CD4-positive, alpha-beta T cell treated with Interferon alpha-2 for 1 hour (primary cell): ENCODE measurements at places on chromosomes 6 and 20.

DNA sequence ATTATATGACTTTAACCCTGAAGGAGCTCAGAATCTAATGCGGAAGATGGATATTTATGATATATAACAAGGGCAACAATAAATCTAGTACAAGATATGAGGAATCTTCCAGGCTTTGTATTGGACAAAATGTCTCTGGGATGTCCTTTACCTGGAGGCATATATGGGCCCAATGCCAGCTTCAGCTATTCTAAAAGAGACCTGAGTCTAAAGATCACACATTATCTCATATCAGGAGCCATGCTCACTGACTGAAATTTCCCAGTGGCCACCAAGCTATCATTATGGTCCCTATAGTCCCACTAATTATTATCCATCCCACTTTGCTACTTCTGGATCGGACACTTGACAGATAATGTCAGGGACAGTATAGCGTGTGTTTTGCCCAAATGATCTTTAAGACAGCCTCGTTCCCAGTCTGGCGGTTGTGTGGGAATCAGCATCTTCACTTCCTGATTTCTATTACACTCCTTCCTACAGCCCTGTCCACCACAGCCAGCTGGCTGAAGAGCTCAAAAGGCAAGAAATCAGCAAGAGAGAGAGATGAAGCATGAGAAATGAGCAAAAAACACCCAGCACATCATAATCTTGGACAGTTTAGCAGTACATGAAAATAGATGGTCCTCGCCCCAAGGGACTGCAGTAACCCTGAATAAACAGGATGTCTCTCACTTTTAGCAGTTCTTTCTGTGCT is 34.9 kb downstream of the KLHL31 start:
- no peak for DNase-seq

DNA sequence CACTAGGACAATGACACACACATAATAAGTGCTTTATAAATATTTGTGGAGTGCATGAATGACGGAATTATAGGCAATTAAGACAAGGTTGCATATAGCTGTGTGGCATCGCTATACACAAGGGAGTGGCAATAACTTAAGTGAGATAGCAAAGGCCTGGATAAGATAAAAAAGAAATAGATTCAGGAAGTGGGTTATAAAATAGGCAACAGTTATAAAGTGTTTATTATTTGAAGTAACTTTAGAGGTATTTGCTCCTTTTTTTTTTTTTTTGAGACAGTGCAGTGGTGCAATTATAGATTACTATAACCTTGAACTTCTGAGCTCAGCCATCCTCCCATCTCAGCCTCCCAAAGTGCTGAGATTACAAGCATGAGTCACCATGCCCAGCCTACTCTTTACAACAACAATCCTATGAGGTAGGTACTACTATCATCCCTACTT is 75.9 kb upstream of the LOC128125822 start:
- no peak for DNase-seq

DNA sequence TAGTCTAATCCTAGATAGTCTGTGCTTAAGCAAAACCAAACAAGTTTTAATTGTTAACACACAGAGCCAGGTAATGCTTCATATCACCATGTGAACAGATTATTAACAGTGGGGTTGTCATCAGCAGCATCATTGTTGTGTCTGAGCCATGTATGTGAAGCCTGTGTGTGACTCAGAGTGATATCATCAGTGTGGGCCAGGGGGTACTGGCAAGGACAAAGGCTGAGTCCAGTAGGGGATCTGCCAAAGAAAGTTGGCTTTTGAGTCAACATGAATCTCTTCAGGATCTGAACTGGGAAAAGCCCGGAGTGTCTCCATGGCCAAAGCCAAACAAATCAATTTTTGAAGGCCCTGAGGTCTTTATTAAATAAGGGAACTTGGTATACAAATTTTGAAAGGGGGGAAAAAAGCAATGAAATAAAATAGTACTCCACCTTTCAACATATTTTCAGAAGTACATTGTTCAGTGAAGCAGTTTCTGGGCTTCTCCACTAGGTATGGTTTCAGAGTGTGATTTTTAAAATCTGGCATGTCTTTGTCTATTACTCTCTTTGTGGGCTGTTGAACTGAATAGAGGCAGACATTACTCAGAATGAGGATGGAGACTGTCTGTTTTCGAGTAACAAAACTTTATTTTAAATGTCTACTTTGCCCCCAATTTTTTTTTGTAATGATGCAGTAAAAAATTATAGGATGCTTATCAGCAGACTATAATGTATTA is 444.2 kb upstream of the JAG1 start:
- no peak for DNase-seq

- no peak for DNase-seq
Observed at GRCh38 chr6:121516331-121516730, 80.9 kb downstream of the GJA1 start.

- DNase-seq: no peak
Observed at GRCh38 chr6:2111162-2111677, 134.2 kb downstream of the GMDS start.

GRCh38 chr6:47245745-47246371 is 63.8 kb downstream of the TNFRSF21 start:
- DNase-seq: peak; percentile 4

GRCh38 chr6:154494592-154495311 is 15.7 kb downstream of the CNKSR3 start:
- DNase-seq: no peak

GRCh38 chr6:134303891-134304290 is 14.0 kb downstream of the SGK1 start:
- DNase-seq: no peak

DNA sequence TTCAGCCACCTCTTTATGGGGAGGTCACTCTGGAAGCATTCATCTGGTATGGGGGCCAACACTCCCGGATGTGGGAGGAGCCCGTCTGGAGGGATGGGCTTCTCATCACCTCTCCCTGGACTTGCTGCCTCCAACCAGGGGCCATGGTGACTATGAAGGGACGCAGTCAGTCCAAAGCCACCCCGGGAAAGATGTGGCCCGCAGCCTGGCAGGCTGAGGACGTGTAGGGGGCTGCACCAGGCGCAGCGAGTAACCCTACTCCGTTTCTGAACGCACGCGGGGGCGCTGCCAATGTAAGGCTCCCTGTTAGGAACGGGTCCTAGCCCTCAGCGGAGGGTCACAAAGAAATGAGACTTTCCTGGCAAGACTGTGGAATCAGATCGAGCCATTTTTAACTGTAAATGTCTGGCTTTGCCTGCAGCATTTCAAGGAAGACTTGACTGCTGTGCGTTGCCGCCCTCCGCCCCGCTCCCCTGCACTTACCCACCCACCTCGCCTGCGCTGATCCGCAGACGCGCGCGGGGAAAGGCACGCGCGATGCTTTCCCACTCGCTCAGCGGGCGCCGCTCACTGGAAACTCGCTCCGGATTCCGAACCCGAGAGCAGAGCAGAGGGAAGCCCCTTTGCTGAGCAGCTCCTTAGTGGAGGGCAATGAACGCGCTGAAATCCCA is 55.1 kb downstream of the IL20RA start:
- DNase-seq: no peak

DNA sequence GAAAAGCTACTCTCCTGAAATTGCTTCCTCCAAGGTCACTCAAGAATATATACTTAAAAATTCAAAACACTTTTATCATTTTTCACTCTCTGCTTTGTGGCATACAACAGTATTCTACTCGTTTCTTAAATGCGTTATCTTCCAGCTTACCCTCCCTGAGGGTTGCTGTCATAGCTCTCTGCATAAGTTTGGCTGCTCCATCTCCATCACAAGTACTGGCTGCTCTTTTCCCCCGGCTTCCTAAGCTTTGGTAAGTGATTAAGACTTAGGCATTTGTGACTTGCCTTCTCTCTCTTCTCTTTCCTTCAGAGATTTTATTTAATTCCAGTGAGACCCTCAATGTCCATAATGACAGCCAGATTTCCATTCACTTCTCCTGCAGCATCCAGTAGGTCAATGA is 128.3 kb downstream of the NKAIN2 start:
- no peak for DNase-seq

GRCh38 chr6:98324446-98324845 is 509.9 kb upstream of the POU3F2 start:
- DNase-seq: no peak

DNA sequence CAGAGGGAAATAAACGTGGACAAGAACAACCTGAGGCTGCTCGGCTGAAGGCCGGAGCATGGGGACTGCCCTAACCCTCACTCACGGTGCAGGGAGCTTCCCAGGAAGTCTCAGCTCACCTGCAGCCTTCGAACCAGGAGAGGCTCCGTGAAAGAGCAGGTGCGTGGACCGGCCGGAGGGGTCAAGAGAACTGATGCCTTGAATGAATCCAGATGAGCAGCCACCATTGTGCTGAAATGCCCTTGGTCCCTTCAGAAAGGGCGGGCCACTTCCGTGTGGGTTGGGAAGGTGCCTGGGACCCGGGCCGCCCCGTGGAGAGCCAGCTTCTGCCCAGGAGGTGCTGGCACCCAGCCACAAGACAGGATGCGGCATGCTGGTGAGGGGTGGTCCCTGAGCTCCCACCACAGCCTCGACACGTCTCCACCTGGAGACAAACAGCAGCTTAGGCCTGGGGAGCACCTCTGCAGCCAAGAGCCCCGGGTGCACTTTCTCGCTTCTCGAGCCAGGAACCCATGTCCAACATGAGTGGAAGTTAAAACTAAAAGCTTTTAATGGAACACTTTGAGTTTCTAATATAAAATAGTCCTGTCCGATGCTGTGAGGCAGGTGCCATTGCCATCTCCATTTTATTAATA is 83.5 kb downstream of the TTLL2 start:
- DNase-seq: no peak

- no peak for DNase-seq
Observed at GRCh38 chr20:50557549-50558134, 47.5 kb downstream of the PTPN1 start.

DNA sequence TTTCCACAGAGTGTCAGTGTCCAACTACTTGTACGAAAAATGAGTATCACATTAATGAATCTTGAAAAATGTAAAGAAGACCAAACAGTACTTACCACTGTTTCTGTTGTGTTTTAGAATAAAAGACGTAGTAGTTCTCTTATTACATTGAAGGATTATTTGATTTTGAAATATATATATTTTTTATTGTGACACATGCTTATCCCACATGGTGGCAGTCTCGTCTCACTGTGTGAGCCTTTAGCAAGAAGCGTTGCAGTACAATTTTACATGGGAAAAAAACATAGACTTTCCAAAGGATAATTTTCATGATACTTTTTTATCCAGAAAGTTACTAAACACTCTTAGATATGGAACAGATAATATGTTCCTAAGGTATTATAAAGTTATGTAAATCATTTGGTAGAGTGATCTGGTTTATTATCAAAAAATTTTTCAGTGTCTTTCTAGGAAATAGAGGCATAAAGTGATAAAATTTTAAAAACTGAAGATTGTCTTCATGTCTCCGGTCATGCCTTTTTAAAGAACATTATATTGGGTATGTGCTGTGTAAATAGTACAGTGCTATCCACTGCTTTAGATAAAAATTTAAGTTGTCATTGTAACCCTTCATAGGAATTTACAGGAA is 117.5 kb upstream of the SAMD5 start:
- no peak for DNase-seq

GRCh38 chr20:23326774-23327173 is 23.8 kb upstream of the NXT1 start:
- no peak for DNase-seq
